Activated T-cell treated with anti-CD3 and anti-CD28 coated beads, Interleukin-2, amount 50 U/mL, for 24 hours (primary cell): ENCODE measurements at places on chromosomes 1 and 21.

- no peak for DNase-seq
These were observed 608.7 kb downstream of the PLPP3 start for GRCh38 chr1:55970526-55971110.

DNA sequence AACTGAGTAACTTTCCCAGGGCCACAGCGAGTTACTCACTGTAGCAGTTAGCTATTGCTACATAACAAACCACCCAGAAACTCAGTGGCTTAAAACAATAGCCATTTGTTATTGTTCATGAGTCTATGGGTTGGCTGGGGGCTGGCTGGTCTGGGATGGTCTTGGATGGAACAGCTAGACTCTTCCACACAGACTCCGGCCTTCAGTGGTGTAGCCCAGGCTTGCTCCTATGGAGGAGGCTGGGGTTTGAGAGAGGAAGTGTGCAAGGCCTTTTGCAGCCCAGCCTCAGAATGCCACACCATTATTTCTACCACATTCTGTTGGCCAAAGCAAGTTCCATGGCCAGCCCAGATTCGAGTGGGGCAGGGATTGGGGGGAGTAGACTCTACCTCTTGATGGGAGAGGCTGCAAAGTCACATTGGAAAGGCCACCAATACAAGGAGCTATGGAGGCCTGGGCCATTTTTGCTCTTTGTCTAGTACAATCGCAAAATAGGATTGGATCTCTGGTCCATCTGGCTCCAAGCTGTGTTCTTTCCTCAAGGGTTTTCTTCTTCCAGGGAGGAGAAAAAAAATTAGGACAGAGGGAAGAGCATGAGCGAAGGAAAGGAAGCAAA is 37.5 kb upstream of the TTC22 start:
- no peak for DNase-seq

DNA sequence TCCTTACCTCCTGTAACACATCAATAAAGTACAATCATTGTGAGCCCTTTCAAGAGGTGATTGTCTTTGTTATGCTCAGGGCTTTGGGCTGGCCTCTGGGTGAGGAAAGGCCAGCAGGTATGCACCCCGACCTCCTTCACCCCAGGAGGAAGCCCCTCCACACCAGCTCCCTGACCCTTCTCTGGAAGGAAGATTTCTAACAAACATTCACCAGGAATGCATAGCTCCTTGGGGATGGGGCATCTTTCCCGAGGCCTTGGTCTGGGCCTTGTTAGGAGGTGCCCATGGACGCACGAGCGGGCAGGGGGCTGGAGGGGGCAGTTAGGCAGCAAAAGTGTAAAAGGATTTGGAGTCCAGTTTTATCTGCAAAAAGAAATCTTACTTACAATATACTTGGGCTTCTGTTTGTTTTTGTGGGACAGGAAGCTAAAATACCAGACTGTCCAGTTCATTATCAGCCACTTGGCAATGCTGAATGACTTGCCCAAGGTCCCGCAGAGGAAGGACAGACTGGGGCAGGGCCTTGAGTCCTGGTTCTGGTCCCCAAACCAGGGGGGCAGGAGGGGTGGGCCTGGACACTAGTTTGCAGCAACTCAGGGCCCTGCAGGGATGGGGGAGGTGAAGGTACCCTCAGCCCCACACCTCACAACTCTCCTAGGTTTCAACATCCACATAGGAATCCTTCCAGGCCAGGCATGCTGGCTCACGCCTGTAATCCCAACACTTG is 10.1 kb downstream of the ZC3H12A start:
- DNase-seq, result no peak

DNA sequence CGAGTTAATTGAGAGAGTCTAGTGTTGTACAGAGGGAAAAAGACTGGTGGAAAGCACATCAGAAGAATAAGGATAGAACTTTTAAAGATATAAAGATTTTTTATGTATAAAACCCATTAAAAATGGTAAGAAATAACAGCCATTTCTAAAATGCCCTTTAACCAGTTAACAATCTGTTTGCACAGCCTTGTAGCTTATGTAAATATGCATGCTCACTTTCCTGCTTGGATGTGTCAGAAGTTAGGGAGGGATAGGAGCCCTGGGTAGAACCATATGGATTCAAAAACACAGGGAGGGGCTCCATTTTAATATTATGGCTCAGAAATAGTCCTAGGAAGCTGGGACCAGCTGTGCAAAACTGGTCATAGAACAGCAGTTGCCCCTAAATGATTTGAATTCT is 4.5 kb upstream of the EDEM3 start:
- no peak for DNase-seq

GRCh38 chr1:10667861-10668761 is 128.3 kb downstream of the CASZ1 start:
- no peak for DNase-seq

DNA sequence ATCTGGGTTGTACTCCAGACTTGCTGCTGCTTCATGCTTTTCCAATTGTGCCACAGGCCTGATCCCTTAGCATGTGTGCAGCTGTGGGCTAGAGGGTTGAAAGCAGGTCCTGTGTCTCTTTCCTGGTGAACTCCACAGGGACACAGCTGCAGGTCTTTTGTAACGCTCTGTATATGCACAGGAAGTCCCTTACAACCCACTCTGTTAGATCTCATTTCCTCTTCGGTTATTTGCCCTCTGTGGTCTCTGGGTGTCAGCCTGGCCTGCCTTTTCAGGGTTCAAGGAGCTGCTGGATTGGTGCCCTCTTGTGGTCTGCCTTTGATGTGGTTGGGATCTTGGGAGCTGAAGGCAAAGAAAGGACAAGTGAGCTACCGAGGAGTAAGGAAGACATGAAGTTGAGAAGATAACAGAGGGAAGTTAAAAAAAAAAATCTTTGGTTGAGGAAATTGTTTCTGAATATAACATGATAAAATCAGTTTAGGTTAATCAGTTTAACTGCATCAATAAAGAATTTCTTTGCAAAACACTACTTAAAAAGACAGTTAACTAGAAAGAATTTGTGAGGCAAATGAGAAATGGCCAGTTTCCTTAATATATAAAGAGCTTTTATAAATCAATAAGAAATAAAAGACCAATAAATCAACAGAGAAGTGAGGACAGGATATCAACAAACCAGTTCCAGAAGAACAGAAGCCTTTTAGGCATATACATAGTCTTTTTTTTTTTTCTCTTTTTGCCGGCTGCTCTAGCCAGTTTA is 44.1 kb downstream of the UCK2 start:
- peak; percentile 47 for DNase-seq

DNA sequence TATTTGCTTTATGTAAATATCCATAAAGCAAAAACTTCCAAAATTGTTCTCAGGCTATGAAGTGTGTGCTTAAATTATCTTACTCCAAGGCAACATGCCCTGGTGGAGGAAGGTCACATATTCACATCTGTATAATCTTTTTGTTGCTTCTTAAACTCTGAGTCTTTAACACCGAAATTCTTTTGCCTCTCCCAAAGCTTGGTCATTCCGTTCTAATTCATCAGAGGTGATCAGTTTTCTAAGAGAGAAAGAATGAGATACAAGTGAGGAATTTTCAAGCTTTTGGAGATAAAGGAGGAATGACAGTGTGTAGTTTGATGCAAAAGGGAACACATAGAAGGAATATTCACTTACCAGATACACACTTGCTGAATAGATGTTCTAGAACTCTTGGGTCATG is 561.7 kb downstream of the LTN1 start:
- no peak for DNase-seq

GRCh38 chr21:28356422-28356821 is 636.3 kb downstream of the LTN1 start:
- DNase-seq, result no peak

DNA sequence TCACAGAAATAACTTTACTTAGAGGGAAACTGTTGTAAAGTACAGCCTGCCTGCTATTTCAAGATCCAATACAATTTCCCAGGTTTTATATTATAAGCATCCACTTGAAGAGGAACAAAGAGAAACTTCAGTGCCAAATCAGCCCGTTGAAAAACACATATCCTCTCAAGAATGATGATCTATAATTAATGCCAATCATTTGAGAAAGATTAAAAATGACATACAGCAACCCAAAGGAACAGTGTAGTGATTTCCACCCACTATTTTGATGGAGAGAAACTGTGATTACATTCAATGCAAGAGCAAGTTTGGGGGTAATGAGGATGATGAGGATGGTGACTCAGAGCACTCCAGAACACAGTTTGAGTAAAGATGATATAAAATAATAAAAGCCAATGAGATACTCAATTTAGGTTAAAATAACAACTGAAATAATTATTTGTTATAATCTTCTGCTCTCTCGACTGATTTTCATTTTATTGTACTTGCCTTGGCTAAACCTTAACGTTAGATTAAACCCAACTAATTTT is 715.5 kb downstream of the NCAM2 start:
- no peak for DNase-seq

- DNase-seq, result no peak
These were observed 146.4 kb upstream of the BEND5 start for GRCh38 chr1:48923116-48923515.

DNA sequence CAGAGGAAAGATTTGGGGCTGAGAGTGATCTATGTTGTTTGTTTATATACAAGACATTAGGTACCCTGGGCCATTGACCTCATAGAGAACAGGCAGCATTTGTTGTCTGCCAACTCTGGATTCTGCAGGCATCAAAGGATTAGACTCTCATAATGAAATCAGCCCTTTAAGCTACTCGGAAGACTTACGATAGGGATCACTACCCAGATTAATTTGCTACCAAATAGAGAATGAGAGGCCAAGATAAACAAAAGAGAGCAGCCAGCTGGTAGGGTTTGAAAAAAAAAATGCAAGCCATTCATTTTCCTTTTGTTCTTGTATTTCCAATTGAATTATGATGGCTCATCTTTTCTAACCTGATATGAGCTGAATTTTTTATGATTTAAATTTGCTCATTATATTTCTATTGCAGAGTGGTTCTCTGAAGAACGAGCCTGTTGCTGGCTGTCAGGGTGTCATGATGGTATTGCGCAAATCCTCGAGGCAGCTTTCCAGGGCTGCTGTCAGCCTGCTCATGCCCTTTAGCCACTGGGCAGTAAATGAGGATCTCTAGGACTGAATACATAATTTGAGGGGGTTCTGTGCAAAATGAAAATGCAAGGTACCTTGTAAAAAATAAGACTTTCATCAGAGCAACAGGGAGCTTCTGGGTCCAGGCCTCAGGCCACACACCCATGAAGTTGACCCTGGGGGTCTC is 116.4 kb upstream of the KCNJ15 start:
- DNase-seq, result no peak

DNA sequence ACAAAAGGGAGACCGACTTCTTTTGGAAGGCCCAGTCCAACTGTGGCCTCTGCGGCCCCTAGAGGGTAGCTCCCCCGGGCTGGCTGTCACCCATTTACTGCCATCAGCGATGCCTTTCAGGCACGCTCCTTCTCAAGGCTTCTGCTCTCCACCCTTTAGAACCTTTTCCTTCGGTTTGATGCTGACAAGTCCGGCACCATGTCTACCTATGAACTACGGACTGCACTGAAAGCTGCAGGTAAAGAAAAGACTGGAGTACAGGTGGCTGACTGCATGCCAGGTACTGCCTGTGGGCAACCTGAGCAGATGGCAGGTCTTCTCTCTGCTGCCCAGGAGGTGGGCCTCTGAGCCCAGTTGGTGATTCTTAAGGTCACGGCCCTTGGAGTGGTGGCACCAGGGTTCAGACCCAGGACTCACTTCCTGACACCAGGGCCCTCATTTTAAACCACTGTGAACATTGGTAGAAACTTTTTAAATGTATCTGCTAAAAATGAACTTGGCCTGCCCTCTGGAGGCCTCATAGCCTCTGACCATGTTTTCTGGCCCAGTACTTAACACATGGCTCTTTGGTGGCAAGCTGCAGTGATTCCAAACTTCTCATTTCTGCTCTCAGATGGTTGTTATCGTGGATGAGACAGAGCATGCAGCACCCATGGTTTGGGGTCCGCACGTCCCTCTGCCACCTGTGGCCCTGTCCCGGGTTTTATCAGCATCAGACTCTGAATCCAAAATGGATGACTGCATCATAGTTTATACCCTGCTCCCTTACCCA is 45.7 kb downstream of the CAPN9 start:
- DNase-seq, result no peak

GRCh38 chr1:51298322-51298705 is 32.0 kb downstream of the TTC39A start:
- no peak for DNase-seq

- no peak for DNase-seq
These were observed 157.0 kb downstream of the PCBP3 start for GRCh38 chr21:45800339-45801080.

DNA sequence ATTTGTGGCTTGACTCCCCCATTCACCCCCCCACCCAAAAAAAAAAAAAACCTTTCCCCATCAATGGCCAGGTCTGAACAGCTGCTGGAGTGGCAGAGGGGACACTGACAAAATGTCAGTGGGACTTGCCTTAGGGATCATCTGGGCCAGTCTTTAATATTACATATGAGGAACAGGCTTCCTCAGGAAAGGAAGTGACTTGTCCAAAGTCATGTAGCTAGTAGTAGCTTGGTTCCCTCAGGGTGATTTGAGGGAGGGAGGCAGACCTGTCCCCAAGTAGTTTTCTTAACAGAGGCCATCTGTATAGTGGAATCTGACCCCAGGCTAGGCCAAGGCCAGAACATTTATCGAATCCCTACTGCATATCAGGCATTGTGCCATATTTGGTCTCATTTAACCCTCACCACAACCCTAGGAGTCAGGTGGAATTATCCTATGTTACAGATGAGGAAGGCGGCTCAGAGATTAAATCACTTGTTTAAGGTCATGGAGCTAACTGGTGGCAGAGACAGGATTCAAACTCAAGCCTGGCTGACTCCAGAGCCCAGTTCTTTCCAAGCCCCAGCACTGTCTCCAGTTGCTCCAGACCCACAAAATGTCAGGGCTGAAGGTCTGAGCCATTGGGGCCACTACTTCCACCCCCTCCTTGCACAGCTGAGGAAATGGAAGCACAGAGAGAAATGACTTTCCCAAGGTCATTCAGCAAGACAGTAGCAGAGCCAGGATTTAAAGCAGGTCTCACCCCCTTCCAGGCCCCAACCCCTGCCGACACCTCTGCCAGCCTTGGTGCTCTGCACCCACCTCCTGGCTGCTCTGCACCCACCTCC is 10.4 kb downstream of the ZBTB7B start:
- DNase-seq, result no peak

GRCh38 chr1:83011265-83011664 is 987.7 kb downstream of the TTLL7 start:
- DNase-seq, result no peak

DNA sequence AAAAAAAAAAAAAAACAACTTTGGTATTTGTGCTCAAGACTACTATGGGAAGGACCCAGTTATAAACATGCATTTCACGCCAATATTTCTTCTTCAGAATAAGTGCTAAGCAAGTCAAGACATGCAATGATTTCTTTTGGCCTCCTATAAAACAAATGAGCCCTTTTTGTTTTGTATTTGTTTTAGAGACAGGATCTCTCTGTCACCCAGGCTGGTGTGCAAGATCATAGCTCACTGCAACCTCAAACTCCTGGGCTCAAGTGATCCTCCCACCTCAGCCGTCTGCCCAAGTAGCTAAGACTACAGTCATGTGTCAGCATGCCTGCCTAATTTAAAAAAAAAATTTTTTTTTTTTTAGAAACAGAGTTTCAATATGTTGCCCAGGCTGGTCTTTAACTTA is 348.7 kb downstream of the PCP4 start:
- DNase-seq, result no peak
